Thoracic aorta endothelial cell (primary cell): ENCODE measurements at places on chromosomes 12 and 14. TPM values are rescaled to one million over a fixed set of nuclear protein-coding genes. Genes with fewer than 3 reads are reported as not detected.

Gene TMEM229B
- total RNA-seq = under 0.01 and 0.07 TPM in 2 replicates

Gene SLC6A15
- 0.43 and 0.80 TPM in 2 replicates for total RNA-seq

Gene COX8C
- total RNA-seq = not detected in 2 replicates

Gene VRTN
- not detected in 2 replicates for total RNA-seq

Gene DNAI7
- under 0.01 TPM in 1 of 2 replicates, not detected in the other for total RNA-seq

Gene PTGER2
- total RNA-seq = not detected in 2 replicates

Gene SLC25A21
- 2.4 and 4.0 TPM in 2 replicates for total RNA-seq

Gene STYK1
- 12.3 and 14.4 TPM in 2 replicates for total RNA-seq

Gene KRT77
- total RNA-seq = not detected in 2 replicates

Gene IQSEC3
- not detected in 2 replicates for total RNA-seq

Gene GLIPR1L1
- total RNA-seq = not detected in 2 replicates

Gene IGFBP6
- 12.2 and 15.7 TPM in 2 replicates for total RNA-seq
